ENCODE measurements at places on chromosomes 2 and 18.
A peak's percentile ranks its signal among the peaks of the same experiment; 100 is the strongest.

- DNase-seq, result no peak
Observed at GRCh38 chr2:66872081-66872985, 437.4 kb downstream of the MEIS1 start.

DNA sequence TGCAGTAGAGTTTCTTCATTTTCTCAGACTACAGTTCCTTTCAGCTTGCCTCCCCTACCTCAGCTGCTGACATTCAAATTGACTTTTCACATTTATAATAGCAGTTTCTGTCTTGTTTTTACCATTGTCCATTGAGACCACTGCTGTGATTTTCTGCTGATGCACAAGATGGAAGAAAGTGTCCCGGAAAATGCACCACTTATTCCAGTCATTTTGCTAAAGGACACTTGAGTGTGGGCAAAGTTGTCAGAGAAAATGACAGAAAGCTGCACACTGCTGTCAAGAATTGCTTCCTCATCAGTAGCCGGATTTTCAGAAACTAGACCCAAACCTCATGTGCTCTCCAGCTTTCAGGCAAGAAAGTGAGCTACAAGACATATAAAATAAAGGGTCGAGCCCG, 546.2 kb upstream of the SETBP1 start:
- no peak for DNase-seq

GRCh38 chr2:238847841-238848690, at the start of gene TWIST2:
TSS of gene TWIST2 (plus strand) at chr2:238848085. CDS start at chr2:238848216, 131 bp downstream.
- no peak for DNase-seq

- no peak for DNase-seq
Observed at GRCh38 chr2:9423922-9424272, 443 bp downstream of the CPSF3 start.

- no peak for DNase-seq
Observed at GRCh38 chr2:230908092-230908594, 16.9 kb downstream of the GPR55 start.

GRCh38 chr2:26630669-26631360, 10.4 kb downstream of the CIB4 start:
- DNase-seq, result no peak

- DNase-seq, result no peak
Observed at GRCh38 chr2:156818944-156819343, 382.8 kb downstream of the GPD2 start.

DNA sequence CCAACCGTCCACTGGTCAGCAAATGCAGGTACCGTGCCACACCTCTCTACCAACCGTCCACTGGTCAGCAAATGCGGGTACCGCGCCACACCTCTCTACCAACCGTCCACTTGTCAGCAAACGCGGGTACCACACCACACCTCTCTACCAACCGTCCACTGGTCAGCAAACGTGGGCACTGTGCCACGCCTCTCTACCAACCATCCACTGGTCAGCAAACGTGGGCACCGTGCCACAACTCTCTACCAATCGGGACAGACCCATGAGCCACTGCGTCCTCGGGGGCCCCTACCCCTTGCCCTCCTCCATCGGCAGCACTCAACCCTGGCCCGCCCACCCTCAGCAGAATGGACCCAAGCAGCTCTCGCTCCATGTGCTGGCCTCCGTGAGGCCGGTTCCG, 226.4 kb upstream of the SALL3 start:
- DNase-seq, result no peak

DNA sequence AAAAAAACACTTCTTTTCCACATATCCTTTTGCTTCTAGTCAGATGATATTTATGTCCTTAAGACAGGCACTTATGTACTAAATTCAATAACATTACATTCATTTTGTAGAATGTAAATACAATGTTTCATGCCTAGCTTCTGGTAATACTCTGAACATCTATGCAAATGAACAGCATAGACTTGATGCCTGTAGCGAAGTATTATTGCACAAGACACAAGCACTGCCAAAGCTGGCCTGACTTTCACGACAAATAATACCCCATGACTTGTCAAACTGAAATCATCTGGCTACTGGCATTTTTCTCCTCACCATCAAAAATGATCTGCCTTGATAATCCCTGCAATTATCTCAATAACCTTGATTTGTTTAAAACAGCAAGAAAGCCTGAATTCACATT, 101.3 kb downstream of the L3MBTL4 start:
- no peak for DNase-seq

- DNase-seq, result no peak
Observed at GRCh38 chr2:66995636-66996035, 401.5 kb upstream of the ETAA1 start.

GRCh38 chr2:197073701-197074433, 147.4 kb upstream of the PGAP1 start:
- DNase-seq, result no peak

GRCh38 chr2:233093166-233093448, 33.0 kb downstream of the INPP5D start:
- no peak for DNase-seq

- DNase-seq, result peak; percentile 7
Observed at GRCh38 chr2:213119061-213119809, 32.2 kb downstream of the IKZF2 start.

- no peak for DNase-seq
Observed at GRCh38 chr2:146412625-146413024, 1432.2 kb upstream of the ACVR2A start.

DNA sequence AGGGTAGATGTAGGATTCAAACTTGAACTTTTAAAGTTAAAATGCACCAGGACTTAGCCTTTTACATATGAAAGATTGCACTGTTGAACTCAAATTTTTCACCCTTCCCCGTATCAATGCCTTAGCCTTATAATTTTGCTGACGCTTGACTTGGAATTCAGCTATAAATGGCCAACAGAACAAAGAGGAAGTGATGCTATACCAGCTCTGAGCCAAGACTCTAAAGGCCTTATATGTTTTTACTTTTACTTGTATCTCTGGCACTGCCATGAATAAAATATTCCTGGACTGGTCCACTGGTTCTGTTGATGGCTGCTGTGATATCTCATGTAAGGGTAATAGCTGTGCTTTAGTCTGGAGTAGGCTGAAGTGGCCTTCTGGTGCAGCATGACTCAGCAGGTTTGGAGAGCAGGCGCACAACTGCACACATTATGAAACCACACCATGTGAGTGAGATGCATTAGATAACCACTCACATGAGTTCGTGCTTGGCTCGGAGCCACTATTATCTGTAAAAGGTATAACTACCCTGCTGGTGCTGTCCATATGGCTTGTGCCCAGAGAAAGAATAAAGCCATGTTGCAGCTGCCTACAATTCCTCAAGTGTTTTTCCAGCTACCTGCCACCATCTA, 8.4 kb upstream of the IER3IP1 start:
- DNase-seq, result no peak

- no peak for DNase-seq
Observed at GRCh38 chr18:24446953-24447538, 13.4 kb upstream of the HRH4 start.

DNA sequence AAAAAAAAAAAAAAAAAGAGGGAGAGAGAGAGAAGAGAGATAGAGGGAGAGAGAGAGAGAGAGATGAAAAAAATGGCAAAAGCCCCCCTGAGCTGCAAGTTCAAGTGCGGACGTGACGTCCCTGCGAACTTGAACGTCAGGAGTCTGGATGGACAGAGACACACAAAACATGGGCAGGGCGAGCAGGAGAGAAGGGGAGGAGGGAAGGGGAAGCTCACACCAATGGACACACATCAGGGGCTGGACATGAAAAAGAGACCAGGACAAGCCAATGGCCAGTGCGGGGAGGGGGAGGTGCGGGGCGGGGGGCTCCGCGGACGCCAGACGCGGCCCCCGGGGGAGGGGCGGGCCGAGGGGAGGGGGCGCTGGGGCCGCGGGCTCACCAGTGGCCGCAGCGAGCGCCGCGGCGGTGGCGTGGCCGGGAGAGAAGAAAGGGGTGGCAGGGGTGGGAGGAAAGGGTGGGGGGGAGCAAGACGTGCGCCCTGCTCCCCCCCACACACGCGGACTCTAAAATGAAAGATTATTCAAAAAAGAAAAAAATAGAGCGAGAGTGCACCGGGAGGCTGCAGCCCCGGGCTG, at the start of gene BCL11A:
TSS of gene BCL11A (minus strand) at position 160 of the 579 bp plus-strand sequence. CDS start 384 bp downstream, outside the sequence.
- no peak for DNase-seq

DNA sequence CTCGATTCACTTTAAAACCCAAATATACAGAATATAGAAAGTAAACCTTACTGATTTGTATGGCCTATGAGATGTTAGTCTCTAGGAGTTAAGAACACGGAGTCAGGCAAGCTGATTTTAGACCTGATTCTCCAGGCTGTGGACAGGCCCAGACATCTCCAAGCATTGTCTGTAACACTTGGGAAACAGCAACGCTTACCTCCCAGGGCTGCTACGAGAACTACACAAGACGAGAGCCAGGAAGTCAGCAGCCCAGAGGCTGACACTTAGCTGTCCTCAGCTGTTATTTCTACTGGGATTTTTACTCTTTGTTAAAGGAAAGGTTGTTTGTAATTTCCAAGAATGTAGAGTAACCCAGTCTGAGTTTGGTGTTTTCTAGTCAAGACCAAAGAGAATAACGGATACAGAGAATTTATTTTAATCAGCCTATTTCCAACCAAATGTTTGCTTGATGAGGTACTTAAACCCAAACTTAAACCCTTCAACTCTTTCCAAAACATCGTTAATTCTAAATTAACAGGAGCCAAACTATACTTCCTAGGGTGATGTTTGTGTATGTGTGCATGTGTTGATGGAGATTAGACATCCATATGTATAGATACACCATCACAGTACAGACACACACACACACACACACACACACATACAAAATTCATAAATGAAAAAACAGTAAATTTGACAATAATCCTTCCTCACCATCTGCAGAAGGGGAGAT, 123.4 kb downstream of the LAMA1 start:
- no peak for DNase-seq

DNA sequence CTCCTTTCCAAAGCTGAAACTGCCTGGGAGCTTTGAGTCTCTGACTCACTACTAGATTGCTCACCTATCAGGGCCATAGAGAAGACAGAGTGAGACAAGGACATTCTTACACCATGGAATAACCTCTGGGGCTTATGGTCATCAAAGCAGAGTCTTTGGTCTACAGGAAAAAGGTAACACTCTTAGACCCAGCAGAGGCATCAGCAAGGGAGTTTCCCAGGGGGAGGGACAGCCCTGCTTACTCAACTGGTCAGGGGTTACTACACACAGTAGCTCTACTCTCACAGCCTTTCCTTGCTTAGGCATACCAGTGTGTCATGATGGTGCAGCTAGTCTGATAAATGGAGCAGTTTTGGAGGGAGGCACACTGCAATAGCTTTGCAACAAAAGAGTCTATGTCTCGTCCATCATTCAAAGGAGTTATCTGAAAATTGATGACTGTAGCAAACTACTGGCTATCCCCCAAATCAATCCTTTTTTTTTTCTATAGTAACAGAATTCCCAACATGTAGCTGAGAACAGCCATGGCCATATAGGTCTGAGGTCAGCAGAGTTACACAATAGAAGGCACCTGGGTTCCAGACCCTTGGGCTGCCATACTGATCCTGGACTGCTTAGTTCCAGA, 22.4 kb upstream of the CD28 start:
- no peak for DNase-seq

GRCh38 chr2:186485576-186485870, 537 bp upstream of the ZC3H15 start:
- DNase-seq, result no peak

- DNase-seq, result no peak
Observed at GRCh38 chr2:234411793-234412192, 85.1 kb downstream of the ARL4C start.

DNA sequence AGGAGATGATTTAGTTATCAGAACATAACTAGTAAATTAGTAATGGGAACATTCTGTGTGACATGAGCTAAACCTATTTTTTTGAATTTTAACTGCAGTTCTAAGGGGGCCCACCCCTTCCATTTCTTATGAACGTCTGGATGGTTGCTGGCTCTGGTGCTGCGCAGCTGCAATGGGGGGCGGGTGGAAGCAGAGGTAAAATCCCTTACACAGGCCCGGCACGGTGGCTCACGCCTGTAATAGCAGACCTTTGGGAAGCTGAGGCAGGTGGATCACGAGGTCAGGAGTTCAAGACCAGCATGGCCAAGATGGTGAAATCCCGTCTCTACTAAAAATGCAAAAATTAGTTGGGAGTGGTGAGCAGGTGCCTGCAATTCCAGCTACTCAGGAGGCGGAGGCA, 151.5 kb downstream of the GALR1 start:
- no peak for DNase-seq

DNA sequence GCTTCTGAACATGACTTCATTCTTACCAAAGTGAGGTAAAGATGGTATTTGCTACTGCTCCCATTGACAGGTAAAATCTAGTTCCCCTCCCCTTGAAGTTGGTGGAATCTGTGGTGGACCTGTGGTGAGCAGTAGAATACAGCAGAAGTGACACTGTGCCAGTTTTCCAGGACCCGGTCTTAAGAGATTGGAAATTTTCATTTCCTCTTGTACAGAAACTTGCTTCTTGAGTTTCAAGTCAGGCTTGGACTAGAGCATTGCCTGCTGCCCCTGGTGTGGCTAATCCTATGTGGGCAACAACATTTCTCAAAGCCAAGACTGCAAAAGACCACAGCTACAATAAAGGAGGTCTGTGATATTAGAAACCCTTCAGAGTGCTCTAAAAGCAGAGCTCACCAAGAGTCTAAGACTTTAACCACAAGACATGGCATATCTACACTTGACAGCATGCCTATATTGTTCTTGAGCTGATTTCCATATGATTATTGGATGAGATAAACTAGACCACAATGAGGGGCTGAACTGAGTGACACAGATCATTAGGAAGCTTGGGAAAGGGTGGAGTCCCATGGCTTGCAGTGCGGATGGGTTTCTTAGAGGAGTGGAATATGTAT, 458.1 kb downstream of the BCL11A start:
- DNase-seq, result no peak

- no peak for DNase-seq
Observed at GRCh38 chr2:38068234-38068633, 7.7 kb downstream of the CYP1B1 start.

DNA sequence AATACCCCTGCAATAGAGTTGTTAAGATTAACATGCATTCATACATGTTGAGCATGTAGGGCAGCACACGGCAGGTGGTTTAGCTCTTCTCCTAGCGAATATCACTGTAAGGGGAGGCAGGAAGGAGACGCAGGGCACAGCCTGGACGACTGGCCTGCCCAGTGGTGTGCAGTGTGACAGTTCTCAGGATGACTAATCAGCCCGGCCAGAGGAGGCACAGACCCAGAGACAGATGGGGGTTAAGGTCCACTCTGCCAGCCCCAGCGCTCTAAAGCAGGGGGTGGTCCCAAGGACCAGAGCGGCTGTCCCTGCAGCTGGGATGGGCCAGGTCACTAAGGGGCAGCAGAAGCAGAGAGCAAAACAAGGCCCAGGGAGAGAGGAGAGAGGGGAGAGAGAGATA, 63.7 kb downstream of the RNF152 start:
- no peak for DNase-seq

- no peak for DNase-seq
Observed at GRCh38 chr2:204282525-204282924, 262.8 kb upstream of the PARD3B start.

Data from stimulated activated CD8-positive, alpha-beta memory T cell treated with anti-CD3 and anti-CD28 coated beads, Interleukin-7, amount 100 ng/mL, for 4 hours (primary cell).